ENCODE measurements at places on chromosomes 5 and 9. TPM values are rescaled to one million over a fixed set of nuclear protein-coding genes. Genes with fewer than 3 reads are reported as not detected.

The ST6GALNAC6 gene
- total RNA-seq = 134 TPM

The PLPP7 gene
- total RNA-seq = 9.7 TPM

The OR1J2 gene
- total RNA-seq = not detected

The MSANTD3 gene
- total RNA-seq = 19.1 TPM

Data from gastroesophageal sphincter (tissue), 4 donors.